Activated T-helper 1 cell treated with anti-CD3 and anti-CD28 coated beads, Interleukin-2, amount 50 U/mL, for 16 hours (primary cell): ENCODE measurements at places on chromosomes 12 and 14.

- DNase-seq, result no peak
Measured at GRCh38 chr12:53768976-53769375, 17.2 kb upstream of the CISTR start.

DNA sequence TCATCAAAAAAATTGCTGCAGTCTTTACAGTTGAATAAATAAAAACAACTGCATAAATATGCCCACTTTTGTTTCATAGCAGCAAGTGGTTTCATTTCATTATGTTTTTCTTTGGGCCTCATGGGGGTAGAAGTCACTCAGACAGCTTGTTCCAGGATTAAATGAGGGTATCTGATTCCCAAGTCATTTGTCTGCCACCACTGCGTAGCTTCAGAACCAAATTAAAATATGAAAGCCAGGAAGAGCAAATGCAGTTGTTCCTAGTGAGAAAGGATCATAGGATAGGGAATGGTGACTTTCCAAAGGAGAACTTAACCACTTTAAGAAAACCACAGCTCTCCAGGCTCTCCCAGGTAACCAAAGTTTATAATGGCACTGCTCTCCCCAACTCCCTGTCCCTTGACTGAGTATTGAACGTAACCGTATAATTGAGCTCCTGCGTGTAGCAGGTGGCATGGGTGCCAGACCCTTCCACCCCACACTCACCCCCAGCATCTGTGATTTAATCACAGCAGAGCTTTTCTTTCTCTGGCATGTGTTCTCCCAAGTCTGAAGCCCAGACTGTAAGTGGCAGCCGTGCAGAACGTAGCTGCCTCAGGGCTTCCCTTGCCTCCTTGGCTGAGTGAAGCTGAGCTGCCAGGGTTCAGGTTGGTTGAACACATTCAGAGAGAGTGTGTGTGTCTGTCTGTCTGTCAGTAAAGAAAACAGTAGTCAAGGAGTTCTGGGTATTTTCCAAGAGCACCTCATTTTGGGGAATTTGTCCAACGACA lies 11.3 kb upstream of the KCNH3 start:
- no peak for DNase-seq

- DNase-seq, result no peak
Measured at GRCh38 chr14:88129306-88130056, 124.5 kb downstream of the GPR65 start.

DNA sequence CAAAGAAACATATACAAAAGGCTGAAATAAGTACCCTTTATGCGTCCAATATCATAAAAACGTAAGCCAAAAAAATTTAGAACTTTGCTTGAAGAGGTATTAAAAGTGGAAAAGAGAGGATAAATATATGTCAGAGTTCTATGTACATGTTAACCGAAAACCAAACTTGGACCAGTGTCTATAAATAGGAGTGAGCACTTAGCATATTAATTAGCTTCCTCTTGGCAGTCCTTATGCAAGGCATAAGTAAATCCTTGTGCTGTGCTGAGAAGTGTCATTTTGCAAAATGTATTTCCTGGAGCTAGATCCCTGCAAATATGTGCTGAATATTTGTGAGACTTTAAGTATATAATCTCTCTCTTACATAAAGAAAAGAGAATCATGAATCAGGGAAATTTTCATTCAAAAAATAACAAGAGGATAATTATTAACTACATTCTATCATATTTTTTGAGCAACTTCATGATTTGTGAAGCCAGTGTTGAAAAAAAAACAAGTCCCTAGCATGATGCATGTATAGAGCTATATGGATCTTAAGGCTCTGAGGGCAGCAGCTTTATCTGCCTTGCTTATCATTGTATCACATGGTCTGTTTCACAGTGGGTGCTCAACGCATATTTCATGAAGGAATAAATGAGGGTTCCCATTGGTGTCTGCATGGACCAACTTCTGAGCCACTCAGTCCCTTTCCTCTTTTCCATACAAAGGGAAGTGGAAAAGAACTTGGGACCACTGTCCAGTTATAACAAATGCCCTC lies 326.1 kb downstream of the PDZRN4 start:
- no peak for DNase-seq

- peak; percentile 49 for DNase-seq
Measured at GRCh38 chr14:106185837-106186233, 659.5 kb downstream of the TMEM121 start.

DNA sequence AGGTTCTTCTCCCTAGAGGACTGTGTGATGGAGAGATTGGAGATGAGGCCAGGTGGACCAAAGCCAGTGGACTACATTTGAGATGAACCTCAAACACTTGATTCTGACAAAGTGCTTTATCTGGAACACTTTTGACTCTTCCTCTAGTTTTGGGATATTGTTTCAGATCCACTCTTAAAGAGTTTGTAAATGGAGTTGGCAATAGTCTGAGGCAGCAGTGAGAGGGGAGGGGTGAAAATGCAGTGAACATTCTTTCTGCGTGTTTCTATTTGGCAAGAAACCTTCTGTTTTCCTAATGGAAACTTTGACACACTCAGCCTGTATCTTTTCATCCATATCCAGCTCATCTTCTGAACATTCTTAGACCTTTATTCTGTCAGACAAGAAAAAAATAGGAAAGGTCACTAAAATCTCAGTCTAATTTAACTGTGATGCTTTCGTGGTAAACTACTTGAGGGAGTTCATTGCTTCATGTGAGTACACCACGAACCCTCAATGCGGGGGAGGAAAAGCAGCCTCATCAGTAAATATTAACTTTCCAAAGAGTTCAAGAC lies 57.4 kb upstream of the KCNJ8 start:
- DNase-seq, result no peak

- DNase-seq, result no peak
Measured at GRCh38 chr14:60643141-60643462, 6.2 kb downstream of the SIX1 start.

DNA sequence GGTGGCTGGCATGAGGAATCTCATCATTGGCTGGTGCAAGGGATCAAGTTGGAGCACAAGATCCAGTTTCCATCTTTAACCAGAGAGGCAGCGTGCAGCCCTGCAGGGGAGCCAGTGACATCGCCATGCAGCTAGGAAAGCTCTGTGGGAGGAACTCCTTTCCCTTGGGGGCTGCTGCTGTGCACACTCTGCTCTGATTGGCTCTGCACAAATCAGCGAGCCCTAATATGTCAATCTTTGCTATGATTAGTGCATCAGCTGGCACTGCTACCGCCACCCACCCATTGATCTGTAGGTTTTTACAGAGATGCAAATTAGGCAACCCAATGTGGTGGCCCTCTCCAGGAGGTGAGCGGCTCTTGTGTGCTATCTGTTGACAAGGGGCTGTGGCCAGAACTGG lies 262.6 kb downstream of the PCNX1 start:
- no peak for DNase-seq

GRCh38 chr14:104590240-104590965 lies 10.8 kb downstream of the C14orf180 start:
- DNase-seq, result no peak

- DNase-seq, result no peak
Measured at GRCh38 chr14:74258764-74259035, 19.5 kb downstream of the VSX2 start.

- DNase-seq, result no peak
Measured at GRCh38 chr14:57737598-57737997, 128.3 kb downstream of the SLC35F4 start.

- DNase-seq, result no peak
Measured at GRCh38 chr14:99250636-99251208, 21.3 kb downstream of the BCL11B start.

DNA sequence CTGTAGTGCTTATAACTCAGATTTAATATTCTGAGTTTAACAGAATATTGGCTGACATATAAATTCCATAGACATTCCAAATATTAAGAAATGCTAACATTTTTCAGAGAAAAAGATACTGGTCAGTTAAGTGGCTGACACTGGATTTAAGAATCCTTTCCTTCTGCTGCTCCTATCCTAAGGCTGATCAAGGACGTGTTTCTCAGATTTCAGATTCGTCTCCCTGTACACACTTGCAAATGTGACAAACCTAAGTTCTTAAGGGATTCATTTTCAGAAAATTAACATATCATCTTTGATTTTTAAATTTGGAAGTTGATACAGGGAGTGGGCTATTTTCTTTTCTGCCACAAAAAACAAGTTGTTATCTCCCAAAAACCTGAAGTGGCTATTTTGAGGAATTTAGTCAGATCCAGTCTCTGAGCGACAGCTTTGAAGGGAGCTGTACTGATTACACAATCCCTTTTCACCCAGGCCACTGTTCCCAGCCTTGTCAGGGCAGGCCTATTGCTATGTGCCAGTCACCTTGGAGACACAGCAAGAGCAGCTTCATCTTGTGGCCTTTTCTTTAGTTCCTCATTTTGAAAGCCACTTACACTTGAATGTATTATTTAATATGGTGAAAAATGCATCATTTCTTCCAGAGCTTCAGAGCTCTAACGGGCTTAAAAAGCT lies 370.6 kb downstream of the KCNH5 start:
- DNase-seq, result no peak

- no peak for DNase-seq
Measured at GRCh38 chr12:91511795-91512420, 329.3 kb upstream of the DCN start.

- DNase-seq, result peak; percentile 73
Measured at GRCh38 chr14:103528587-103529382, at the start of gene TRMT61A. TSS of gene TRMT61A (plus strand) at chr14:103529196. CDS start at chr14:103529979, 783 bp downstream.

DNA sequence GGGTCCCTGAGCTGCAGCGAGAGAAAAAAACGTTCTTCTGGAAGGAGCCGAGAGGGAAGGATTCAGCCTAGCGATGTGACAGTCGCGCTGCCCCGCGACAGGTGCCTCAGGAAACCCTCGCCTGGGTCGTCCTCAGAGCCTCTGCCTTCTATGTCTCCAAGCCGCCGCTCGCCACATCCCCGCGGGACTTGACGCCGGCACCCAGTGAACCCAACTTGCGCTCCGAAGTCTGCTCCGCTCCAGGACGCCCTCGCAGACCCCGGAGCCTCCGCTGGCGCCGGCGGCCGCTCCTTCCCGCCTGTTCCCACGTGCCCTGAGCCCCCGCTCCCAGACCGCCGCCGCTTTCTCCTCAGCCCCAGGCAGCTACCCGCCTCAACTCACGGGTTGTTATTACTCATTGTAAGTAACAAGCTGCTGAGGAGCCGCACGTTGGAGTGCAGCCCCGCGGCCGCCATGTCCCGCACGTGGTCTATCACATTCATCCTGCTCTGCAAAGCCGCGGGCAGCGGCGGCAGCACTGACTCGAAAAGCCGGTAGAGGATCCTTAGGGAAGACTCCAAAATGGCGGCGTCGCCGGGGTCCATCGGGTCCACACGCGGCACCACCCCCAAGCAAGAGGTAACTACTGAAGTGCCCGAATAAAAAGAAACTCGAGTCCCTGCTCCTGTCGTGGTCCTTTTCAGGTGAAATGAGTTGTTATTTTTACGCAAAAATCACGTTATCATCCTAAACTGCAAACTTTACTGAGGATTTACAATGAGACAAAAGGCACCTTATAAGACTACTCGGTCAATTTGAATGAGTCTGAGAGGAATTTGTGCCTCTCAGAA lies at the start of gene ANAPC7:
TSS of gene ANAPC7 (minus strand) at position 563 of the 830 bp plus-strand sequence. CDS start at position 482, 81 bp downstream.
- peak; percentile 77 for DNase-seq

GRCh38 chr14:22872833-22873520 lies 1.4 kb downstream of the LRP10 start:
- no peak for DNase-seq

DNA sequence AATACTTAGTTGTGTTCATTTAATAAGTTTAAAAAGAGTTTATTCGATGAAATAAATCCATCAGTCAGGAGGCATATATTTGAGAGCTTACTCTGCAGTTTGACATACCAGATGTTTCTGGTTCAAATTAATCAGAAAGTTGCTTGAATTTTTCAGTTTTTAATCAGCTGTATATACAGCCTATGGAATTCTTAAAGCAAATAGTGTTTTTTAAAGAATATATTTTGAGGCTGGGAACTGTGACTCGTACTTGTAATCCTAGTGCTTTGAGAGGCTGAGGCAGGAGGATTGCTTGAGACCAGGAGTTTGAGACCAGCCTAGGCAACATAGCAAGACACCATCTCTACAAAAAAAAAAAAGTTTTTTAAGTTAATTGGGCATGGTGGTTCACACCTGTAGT lies 112.1 kb downstream of the MON2 start:
- DNase-seq, result no peak

GRCh38 chr12:108525681-108526080 lies 10.6 kb downstream of the FICD start:
- no peak for DNase-seq

DNA sequence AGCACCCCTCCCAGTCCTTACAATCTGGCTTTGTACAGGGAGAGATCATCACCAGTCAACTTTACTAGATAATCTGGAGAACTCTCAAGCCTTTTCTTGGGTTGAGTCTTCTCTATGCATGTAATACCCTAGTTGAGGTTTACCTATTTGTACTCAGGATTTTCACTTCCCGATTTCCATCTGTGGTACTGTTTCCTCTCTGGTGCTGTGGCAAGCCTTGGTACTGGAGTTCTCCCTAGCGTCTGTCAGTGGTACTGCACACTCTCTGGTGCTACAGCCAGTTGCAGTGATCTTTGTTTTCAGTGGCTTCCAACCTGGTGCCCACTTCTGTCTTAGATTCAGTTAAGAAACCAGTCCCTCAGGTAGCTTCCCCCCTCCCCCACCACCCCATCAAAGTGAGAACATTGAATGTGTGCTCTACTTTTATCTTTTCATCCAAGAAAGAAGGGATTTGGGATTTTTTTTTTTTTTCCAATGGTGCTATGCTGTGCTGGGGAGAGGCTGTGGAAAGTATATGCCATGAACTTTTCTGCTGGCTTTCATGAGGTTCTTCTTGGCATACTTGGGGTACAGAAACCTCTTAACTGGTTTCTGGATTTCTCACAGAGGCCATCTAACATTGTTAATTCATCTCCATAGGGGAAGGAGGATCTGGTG lies 69.4 kb upstream of the EVL start:
- DNase-seq, result peak; percentile 35

DNA sequence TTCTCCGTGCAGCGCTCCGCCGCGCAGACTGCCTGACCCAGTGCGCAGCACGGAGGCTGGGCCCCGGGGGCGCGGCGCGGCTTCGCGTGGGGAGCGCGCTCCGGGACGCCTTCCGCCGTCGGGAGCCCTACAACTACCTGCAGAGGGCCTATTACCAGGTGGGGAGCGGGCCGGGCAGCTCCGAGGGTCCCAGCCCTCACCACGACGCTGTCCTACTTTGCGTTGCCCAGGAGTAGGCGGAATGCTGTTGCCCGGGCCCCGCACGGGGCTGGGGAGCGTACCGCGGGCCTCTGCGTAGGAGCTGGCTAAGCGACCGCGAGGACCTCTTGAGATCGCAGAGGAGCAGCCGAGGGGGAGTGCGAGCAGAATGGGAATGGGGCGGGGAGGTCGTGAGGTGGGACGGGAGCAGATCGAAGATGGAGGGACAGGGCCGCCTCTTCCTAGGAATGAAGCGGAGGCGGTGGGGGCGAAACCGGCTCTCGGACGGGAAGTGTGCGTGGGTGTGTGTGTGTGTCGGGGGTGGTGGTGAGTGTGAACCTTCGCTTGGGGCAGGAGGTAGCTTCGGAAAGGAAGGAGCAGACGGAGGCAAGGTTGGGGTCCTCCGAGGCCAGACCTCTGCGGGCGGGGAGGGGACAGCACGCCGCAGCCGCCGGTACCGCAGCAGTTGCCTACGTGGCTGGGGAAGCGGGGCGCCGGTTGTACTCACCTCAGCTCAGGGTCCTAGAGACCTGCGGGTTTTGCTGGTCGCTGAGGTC lies 751 bp downstream of the P3H3 start:
- no peak for DNase-seq

GRCh38 chr14:103101257-103101962 lies 6.9 kb downstream of the EXOC3L4 start:
- no peak for DNase-seq
